ENCODE measurements at places on chromosomes 2 and 18.

DNA sequence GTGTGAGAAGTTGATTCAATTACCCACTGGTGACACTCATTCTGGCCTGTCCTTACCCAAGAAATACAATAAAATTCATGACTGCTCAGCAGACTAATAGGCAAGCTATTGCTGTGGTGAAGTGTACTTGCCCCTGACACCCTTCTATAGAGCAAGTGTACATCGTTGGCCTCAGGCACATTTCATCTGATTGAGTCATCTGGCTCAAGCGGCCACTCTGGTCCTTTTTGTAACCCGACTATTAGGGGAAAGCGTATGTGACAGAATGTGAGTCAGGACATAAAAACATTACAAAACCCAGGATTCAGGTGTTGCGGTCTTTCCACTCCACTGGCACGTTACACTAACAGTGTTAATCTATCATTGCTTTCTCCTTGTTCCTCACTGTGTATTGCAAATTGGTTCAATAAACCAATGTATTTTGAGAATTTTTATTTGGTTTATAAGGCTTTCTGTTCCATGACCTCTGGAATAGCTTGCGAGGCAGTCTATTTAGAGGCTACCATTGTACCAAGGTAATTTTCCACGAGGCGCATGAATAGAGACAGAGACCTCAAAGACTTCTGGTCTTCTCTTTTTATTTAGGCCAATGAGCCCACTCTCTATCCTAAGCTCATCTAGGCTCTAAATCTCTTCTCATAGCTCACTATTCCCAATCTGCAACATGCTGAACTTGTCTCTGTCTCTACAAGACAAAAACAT lies 10.2 kb upstream of the TTC32 start:
- no peak for DNase-seq

DNA sequence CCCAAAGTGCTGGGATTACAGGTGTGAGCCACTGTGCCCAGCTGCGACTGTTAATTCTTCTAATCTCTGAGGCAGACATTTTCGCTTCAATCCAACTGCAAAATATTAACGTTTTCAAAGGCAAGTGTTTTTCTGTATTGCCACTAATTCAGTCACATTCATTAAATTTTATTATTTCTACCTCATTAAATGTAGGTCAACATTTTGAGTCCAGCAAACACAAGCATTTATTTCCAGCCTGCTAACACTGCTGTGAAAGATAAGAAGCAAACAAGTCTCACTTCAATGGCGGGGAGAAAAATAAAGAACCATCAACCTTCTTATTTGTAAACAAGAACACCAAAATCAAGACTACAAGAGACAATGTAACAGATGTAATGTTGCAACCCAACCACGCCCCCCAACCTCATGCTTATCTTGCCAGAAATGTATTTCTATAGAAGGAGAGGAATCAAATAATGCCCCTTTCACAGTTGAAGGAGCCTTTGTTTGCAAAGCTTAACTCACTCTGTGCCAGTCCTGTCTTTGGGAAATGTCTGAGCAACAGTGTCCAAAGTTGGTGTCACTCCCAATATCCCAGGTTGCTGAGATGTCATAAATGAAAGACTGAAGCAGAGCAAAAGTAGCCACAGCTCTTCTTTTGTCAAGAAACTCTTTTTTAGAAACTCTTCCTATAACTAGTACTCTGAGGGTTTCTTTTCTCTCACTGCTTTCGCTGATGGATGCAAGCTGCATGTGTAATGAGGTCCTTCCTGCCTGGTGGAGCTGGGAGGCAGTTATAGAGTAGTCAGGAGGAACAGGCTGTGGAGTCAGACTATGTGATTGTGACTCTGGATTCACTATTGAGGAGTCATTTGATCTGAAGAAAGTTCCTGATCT lies 8.6 kb downstream of the DOCK10 start:
- no peak for DNase-seq

DNA sequence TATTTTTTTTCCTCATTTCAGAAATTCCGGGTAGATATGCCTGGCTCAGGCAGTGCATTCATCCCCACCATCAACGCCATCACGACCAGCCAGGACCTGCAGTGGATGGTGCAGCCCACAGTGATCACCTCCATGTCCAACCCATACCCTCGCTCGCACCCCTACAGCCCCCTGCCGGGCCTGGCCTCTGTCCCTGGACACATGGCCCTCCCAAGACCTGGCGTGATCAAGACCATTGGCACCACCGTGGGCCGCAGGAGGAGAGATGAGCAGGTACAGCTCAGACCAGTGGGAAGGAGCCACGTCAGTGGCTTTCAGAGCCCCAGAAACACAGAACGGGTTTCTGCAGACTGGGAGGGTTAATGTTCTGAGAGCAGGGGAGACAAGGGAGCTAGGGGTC lies 11.4 kb downstream of the FOSL2 start:
- no peak for DNase-seq

- DNase-seq = no peak
These were observed 413.3 kb downstream of the BCL11A start for GRCh38 chr2:60140185-60140584.

DNA sequence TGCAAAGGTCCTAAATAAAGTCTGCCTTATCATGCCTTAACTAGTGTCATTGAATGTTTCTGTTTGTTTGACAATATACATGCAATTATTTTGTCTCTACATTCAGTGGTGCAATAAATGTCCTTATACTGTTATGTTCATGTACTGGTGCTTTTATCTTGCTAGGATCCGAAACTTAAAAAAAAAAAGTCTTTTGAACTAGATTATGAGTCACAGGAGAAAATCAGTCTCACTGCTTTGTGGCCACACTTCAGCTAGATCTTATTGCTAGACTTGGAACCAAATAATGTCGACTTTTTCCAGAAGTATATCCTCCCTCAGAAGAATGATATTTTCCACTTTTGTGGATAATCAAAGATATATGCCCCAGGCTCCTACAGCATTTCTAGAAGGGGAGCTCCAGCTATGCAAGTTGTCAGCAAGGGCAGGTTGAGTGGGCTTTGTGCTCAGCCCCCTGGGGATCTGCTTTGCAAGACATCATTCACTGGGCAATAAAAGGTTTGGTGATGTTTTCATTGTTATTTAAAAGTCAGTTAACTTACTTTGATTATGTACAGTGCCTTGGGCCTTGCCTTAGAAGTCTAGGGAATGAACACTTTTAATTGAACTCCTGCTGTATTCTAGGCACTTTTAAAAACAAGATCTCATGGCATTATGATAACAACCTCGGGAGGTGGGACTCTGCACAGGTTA lies 157.1 kb upstream of the LRRTM1 start:
- no peak for DNase-seq

- no peak for DNase-seq
These were observed 93.9 kb downstream of the ACKR3 start for GRCh38 chr2:236663287-236664101.

DNA sequence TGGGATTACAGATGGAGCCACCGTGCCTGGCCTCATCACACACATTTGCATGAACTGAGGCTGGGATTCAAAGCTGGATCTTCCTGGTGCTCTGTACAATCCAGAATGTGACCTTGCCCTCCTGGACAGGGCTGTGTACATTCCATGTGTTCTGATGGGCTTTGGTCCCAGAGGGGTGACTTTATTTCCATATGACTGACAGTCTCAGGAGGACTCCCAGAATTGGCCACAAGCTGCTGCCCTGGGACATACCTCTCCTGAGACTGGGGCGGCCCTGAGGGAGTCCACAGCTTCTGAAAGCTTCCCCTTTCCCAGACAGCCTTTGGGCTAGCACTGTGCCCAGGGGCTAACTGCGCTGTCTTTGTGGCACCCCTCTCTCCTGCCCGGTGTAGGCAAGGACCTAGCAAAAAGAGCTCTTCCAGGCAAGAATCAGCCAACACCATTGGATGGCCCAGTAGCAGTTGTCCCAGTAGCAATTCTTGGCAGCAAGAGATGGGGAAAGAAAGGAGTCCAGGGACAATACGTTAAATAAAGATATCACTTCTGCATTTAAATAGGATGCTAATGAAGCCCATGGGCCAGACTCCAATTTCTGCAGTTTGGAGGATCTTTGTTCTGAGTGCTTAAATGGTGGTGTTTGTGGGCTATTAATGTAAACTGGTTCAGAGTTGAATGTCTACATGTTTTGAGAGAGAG lies 26.4 kb upstream of the ZNF532 start:
- no peak for DNase-seq

DNA sequence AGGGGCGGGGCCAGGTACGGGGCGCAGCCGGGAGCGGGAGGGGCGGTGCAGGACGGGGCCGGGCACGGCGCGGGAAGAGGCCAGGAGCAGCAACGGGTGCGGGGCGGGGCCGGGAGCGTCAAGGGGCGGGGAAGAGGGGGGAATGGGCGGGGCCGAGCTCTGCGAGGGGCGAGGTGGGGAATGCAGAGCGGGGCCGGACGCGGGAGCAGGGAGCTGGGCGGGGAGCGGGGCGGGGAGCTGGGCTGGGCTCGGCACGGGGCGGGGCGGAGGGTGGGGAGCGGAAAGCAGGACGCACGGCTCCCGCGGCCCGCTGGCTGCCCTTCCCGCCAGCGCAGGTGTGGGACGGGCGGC lies at the start of gene IMPA2:
Gene IMPA2 (plus strand): TSS at position 316 of the 351 bp plus-strand sequence. CDS start 163 bp downstream, outside the sequence.
- DNase-seq = no peak

DNA sequence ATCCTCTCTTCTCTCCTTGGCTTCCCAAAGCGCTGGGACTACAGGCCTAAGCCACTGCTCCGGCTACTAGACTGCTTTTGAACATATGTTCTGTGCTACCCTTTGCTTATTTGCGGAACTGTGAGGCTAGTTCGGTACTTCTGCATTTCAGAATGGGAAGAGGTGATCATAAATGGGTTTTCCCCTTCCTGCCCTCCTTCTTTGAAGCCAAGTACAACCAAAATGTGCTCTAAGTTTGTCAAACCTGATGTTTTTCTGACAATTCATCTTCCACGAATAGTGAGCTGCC lies 1.7 kb upstream of the ESCO1 start:
- DNase-seq = no peak

DNA sequence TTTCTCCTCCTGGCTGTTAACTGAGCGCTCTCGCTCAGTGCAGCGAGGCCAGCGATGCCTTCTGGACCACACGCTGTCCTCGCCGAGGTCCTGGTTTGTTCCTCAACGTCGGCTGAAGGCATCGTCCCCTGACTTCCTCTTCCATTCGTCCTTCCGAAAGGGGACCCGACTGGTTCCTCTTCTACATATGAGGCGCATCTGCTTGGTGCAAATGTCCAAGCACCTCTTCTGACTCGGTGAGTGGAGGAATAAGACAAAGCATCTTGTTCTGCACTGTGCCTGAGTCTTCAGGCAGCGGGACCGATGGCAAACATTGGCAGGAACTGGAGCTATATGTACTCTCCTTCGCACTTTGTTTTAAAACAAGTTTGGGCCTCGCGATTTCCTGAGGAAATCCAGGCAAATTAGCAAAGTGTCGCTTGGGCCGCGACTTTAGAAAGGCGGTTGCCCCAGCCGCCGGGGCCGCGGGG lies 621 bp upstream of the KCNS3 start:
- no peak for DNase-seq

Data from activated effector memory CD4-positive, alpha-beta T cell treated with Interleukin-2 at 50 U/mL for 16 hours (primary cell).